ENCODE measurements at places on chromosomes 1 and 21.

DNA sequence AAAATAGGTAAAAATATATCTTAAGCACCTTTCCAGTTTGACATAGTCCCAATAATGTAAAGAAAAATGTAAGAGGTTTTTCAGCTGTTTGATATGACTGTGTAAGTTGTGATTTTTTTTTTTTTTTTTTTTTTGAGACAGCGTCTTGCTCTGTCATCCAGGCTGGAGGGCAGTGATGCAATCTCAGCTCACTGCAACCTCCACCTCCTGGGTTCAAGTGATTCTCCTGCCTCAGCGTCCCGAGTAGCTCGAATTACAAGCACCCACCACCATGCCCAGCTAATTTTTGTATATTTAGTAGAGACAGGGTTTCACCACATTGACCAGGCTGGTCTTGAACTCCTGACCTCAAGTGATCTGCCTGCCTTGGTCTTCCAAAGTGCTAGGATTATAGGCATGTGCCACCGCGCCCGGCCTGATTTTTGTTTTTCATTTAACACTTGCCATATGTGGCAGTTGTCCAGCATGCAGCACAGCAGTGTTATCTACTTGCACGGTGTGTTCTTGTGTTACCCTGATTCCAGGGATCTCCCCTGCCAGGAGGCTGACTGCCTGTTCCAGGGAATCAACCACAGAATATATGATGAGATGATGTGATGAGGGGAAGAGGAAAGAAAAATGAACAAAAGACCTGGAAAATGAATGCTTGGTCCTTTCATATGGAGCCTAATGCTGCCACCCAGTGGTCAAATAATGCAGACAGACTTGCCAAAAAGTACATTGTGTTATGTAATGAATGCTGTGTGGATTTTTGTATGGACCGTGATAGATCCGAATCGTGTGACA is 79.0 kb downstream of the RAVER2 start:
- DNase-seq, result peak; percentile 75

DNA sequence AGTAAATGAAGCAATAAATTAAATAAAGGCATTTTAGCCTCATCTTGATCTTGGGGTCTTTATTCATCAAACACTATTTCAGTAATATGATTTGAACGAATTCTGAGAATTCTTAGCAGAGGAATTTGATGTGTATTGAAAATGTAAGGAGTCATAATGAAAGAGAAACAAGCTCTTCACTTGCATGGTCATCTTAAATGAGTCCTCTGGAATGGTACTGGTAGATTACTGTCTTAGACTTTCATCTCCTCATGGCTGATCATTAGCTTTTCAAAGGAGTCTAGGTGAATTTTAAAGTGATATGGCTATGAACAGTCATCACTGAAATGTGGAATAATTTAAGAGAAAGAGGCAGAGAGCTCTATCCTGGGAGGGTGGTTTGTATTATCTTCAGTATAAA is 30.0 kb downstream of the PRRC2C start:
- DNase-seq, result no peak

DNA sequence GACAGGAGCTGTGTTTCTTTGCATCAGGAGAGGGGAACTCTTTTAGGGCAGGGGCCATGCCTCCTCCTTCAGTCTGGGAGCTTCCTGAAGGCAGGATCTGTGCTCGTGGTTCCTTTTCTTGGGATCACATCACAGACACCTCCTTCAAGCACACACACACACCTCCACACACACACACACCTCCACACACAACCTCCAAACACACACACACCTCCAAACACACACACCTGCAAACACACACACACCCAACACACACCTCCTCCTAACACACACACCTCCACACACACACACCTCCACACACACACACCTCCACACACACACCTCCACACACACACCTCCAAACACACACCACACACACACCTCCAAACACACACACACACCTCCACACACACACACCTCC is 10.5 kb downstream of the LGR6 start:
- DNase-seq, result no peak

DNA sequence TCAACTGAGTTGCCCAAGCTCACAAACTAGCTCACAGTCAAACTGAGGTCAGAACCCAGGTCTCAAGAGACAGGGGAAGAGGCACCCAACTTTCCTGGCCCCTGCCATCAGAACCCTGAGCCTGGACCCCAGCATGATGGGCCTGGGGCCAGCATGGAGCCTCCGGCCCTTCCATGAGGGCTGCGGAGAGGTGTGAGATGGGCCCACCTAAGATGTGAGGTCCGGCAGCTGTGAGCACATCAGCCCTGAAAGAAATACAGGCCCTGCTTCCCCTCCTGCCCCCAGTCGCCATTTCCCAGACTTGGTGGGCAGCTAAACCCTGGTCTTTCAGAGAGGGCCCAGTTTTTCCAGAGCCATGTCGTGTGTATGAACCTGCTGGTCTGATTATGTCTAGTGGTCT is 30.6 kb downstream of the QSOX1 start:
- no peak for DNase-seq

DNA sequence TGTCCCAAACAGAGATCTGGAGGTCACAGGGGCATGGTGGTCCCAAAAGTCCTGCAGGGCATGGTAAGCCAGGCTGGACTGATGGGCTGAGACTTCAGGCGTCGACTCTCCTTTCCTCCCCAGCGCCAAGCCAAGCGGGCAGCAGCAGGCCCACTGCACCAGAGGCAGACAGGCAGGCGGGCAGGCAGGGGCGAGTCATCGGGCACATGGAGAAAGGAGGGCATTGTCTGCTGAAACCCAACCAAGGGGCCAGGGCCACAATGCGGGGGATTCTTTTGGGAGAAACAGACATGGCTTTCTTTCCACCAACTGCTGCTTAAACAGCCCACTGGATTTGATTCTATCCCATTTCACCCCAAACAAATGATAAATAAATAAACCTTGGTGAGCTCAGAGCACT is 46.2 kb downstream of the TRABD2B start:
- DNase-seq, result no peak

DNA sequence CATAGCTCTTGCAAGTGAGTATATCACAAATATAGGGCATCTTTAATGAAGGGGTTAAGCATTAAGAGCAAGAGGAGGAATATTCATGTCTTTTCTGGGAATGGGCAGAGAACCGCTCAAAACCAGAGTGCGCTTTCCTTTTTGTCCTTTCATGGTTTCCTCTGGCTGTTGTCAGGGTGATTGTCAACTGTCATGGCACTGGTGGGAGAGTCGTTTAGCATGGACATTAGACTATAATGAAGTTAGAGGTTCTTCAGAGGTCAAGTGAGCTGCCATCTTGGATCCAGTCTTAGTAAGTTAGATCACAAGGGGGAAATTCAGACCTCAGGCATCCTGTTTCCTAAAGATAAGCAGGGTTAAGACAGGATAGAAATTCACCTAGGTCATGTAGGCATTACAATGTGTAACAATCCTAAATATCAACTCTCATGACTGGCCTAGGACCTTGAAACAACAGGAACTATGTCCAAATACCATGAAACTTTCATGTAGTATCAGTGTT is 12.1 kb upstream of the COA6 start:
- no peak for DNase-seq

- no peak for DNase-seq
Measured at GRCh38 chr1:245656189-245656717, 501.5 kb downstream of the KIF26B start.

GRCh38 chr21:43903451-43904091 is 38.5 kb downstream of the AGPAT3 start:
- no peak for DNase-seq

- peak; percentile 94 for DNase-seq
Measured at GRCh38 chr1:27527223-27527889, 37.4 kb upstream of the WASF2 start.

- no peak for DNase-seq
Measured at GRCh38 chr1:152495066-152495675, 15.4 kb upstream of the LCE5A start.

DNA sequence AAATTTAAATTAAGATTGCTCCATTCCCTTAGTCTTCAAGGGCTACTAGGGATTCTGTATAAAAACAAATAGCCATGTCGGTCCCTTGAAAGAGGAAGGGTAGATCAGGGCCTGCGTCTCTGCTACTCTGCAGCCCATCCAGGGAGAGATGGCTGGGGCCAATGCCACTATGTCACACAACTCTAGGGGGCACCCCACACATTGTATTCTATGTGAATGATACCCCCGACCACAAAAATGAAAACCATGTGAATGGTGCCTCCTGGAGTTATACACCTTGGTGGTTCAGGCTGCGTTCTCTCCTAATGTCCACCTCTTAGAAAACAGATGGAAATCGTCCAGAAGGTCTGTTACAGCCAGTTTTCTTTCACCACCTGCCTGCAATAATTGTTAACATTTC is 18.0 kb downstream of the PIK3C2B start:
- DNase-seq, result no peak

DNA sequence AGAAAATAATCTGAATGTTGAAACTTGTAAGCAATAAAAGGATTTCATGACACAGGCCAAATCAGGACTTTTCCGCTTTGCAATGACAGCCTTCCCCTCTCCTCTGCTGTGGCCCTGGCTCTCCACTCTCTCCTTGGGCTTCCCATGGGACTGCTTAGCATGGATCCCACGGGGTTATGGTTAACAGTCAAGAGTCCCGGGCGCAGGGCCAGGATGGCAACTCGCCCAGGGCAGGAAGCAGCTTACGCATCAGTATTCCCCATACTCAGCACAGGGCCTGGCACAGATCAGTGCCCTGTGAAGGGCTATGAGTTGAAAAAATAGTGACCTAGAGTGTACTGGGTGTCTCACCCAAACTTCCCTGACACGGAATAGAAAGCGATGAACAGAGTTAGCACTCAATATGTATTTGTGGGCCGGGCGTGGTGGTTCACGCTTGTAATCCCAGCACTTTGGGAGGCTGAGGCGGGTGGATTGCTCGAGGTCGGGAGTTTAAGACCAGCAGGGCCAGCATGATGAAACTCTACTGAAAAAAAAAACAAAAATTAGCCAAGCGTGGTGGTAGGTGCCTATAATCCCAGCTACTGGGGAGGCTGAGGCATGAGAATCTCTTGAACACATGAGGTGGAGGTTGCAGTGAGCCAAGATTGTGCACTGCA is 29.1 kb upstream of the GRHL3 start:
- DNase-seq, result peak; percentile 82

DNA sequence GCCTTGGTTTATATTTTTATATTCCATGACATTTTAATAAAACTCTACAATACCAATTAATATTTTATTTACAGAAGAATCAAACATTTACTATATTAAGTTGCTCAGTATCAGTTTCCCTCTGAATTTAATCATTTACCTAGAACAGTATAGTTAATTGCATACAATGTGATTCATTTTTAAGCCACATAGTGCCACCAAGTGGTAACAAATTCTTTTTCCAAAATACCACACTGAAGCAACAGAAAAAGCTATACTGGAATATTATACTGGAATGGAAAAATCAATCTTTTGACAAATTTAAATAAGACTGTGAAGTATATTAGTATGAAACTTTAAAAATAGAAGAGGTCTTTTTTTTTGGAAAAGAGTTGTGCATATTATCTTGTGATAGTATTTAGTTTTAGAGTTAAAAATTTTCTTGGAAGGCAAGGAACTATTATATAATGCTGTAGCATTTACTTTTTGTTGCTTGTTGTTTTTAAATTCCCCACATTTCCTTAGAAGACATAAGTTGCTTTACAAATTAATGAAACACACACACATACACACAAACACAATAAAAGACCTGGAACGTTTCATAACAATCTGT is 57.3 kb downstream of the ZNF644 start:
- DNase-seq, result peak; percentile 32

DNA sequence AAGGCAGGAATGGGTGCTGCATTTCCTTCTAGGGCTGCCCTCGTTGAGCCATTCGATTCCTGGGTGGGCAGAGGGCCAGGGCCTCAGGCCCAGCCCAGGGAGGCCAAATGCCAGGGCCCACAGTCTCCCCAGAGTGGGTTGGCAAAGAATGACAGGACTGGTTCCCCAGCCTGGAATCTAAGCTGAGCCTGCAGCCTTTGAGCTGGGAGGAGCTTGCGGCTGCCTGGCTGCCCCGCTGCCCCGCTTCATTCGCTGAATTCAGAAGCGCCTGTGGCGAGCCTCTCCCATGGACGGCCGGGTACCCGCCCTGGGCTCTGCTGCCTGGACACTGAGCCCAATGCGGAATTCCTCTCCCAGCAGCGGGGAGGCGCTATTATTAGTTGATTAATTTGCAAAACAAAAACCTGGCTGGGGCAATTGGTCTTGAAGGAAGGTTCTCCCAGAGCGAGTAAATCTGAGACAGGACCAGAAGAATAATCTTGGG is 32.3 kb upstream of the TARDBP start:
- DNase-seq, result peak; percentile 38

- DNase-seq, result no peak
Measured at GRCh38 chr1:50419192-50419906, 3.9 kb downstream of the DMRTA2 start.

DNA sequence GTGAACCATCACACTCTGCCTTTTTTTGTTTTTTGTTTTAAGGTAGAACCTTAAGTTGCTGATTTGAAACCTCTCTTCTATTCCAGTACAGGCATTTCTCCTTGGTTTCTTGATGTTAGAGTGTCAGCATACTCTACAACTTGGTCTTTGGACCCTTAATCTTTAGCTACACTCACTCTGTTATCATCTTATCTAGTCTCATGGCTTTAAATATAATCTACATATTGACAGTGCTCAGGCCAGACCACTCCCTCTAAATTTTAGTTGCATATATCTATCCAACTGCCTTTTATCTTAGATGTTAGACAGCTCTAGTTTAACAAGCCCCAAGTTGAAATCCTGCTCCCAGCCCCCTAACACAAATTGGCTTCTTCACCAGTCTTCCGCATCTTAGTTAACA is 22.1 kb downstream of the NME7 start:
- no peak for DNase-seq

- DNase-seq, result no peak
Measured at GRCh38 chr1:63671514-63671913, 78.3 kb downstream of the PGM1 start.

GRCh38 chr1:67200755-67201154 is 34.5 kb downstream of the IL23R start:
- DNase-seq, result no peak

DNA sequence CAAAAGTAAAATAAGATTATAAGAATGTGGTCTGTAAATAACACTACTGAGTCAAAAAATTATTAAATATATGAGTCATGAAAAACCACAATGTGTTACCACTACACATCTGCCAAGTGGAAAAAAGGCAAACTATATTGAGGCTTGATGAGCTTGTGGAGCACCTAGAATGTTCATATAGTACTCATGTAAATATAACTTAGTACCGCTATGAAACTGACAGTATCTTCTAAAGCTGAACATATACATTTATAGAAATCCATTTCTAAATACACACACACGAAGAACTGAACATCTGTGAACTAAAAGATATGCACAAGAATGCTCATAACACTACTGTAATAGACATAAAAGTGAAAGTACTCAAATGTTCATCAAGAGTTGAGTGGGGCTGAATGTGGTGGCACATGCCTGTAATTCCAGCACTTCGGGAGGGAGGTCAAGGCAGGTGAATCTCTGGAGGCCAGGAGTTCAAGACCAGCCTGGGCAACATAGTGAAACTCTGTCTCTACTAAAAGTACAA is 18.5 kb upstream of the GBP3 start:
- peak; percentile 42 for DNase-seq

GRCh38 chr1:226498640-226499008 is 49.9 kb upstream of the STUM start:
- DNase-seq, result no peak

Measured in mesenchymal stem cell (in vitro differentiated cells and primary cell).